ENCODE measurements at places on chromosomes 11 and 22. TPM values are rescaled to one million over a fixed set of nuclear protein-coding genes. Genes with fewer than 3 reads are reported as not detected.

The C22orf31 gene
- 0.15 TPM for total RNA-seq

The RAB38 gene
- 2.9 TPM for total RNA-seq

The EMID1 gene
- not detected for total RNA-seq

The MYO7A gene
- total RNA-seq, result 0.17 TPM

The MPZL2 gene
- 0.73 TPM for total RNA-seq

The PATZ1 gene
- 18.7 TPM for total RNA-seq

The ARHGEF17 gene
- 44.7 TPM for total RNA-seq

The CECR2 gene
- not detected for total RNA-seq

The PLEKHA7 gene
- total RNA-seq, result not detected

The C22orf42 gene
- not detected for total RNA-seq

The NLRP14 gene
- 0.17 TPM for total RNA-seq

The TRIM48 gene
- not detected for total RNA-seq

The KIAA0930 gene
- 67.6 TPM for total RNA-seq

The TRIM49B gene
- not detected for total RNA-seq

The UNC93B1 gene
- total RNA-seq, result 15.7 TPM

The OR56B4 gene
- total RNA-seq, result not detected

The TEX12 gene
- not detected for total RNA-seq

The IFITM10 gene
- total RNA-seq, result 0.58 TPM

The OR5M8 gene
- not detected for total RNA-seq

The EHF gene
- total RNA-seq, result 0.33 TPM

The RIC3 gene
- not detected for total RNA-seq

The MAJIN gene
- total RNA-seq, result not detected

The SYT13 gene
- not detected for total RNA-seq

The FGF19 gene
- not detected for total RNA-seq

The MMP27 gene
- total RNA-seq, result 0.44 TPM

The APOA4 gene
- total RNA-seq, result not detected

The MYEOV gene
- 8.1 TPM for total RNA-seq

The OR4C11 gene
- total RNA-seq, result not detected

The C11orf65 gene
- total RNA-seq, result 1.8 TPM

The KRTAP5-1 gene
- not detected for total RNA-seq

The SLC22A6 gene
- not detected for total RNA-seq

The GDPD4 gene
- 0.17 TPM for total RNA-seq

The DDTL gene
- total RNA-seq, result 2.0 TPM

The DDX6 gene
- 157 TPM for total RNA-seq

The FGF4 gene
- total RNA-seq, result not detected
